GM19239 (cell line): ENCODE measurements at places on chromosomes 4 and X.

DNA sequence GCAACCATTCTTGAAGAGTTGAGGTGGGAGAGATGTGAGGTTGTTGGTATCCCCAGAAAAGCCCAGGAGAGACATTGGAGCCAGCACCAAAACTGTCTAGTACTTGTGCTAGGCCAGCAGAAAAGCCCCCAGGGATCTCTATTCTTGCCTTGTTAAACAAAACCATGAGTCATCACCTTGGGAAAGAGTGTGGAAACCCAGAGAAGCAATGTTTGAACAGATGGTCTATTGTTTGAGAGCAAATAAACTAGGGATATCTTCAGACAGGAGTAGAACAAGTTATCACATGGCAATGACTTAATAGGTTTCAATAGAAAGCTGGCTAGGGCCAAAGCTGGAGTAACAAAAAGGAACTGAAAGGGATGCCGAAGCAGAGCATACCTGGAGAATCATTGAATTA lies 195.7 kb upstream of the CASK start:
- DNase-seq = no peak

GRCh38 chrX:47593522-47593921 lies 11.3 kb downstream of the TIMP1 start:
- DNase-seq = no peak

- DNase-seq = no peak
These were observed 624.4 kb upstream of the ACTRT1 start for GRCh38 chrX:128676651-128677050.

DNA sequence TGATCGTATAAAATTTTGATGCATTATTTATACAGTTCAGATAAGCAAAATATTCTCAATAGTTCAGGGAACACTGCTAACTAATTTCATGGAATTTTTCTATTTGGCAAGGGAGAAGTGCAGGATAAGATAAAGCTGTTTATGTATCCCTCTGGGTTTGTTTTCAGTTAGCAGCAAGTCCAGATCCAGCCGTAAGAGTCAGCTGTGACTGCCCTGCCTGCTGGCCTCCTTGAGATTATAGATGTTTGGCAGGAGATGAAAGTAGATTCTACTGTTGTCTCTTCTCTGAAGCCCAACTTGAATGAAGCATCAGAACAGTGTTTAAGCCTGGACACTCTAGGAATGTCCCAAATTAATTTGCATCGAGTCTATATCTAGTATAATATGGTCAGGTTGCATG lies 29.5 kb downstream of the ANTXR2 start:
- no peak for DNase-seq

GRCh38 chrX:46236411-46236810 lies 308.8 kb downstream of the ZNF674 start:
- DNase-seq = no peak

DNA sequence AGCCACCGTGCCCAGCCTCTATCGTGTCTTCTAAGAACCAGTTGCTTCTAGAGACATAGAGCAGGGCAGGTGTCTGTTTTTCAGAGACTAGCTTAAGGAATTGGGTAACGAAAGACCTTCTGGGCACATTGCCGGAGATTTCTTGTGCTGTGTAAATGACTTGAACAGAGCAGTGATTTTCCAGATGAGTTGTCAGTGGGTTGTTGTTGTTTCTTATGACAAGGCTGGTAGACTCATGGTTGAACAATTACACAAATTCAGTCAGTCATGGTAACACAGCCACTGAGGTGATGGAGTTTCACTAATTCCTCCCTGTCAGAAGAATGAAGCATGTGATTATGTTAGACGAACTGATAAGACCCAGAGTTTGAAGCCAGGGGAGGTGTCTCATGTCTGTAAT lies 20.5 kb upstream of the DDX3X start:
- no peak for DNase-seq

DNA sequence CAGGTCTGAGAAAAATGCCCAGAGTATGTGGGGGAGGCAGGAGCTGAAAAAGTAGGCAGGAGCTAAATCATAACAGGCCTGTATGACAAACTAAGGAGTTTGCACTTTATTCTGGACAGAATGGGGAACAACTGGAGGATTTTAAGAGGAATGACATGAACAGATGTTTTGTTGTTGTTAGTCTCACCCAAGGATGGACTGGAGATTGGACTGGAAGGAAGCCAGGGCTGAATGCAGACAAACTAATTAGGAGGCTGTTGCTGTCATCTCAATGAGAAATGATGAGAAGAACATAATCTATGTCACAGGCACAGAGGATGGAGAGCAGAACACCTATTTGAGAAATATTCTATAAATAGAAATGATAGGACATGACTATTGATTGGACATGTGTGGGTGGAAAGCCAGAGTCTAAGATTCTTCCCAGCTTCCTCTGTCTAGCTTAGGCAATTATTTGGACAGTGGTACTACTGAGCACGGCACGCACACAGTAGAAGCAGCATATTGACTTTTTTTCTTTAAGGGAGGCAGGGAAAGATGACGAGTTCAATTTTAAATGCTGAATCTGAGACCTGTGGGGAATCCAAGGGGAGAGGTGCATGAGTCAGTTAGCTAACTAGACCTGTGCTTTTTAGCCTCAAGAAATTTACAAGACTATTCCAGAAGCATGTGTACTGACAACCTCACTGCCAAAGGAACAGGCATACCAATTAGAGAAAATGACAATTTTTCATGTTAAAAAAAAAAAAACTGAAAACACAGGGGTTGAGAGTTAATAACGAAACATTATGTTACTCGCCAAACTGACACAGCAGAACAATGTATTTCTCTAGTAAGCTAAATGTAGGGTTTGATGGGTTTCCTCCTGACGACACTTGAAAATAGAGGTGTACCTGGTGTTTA lies 963 bp upstream of the USO1 start:
- no peak for DNase-seq

- DNase-seq = no peak
These were observed 86.5 kb upstream of the ZIC3 start for GRCh38 chrX:137479386-137479785.

DNA sequence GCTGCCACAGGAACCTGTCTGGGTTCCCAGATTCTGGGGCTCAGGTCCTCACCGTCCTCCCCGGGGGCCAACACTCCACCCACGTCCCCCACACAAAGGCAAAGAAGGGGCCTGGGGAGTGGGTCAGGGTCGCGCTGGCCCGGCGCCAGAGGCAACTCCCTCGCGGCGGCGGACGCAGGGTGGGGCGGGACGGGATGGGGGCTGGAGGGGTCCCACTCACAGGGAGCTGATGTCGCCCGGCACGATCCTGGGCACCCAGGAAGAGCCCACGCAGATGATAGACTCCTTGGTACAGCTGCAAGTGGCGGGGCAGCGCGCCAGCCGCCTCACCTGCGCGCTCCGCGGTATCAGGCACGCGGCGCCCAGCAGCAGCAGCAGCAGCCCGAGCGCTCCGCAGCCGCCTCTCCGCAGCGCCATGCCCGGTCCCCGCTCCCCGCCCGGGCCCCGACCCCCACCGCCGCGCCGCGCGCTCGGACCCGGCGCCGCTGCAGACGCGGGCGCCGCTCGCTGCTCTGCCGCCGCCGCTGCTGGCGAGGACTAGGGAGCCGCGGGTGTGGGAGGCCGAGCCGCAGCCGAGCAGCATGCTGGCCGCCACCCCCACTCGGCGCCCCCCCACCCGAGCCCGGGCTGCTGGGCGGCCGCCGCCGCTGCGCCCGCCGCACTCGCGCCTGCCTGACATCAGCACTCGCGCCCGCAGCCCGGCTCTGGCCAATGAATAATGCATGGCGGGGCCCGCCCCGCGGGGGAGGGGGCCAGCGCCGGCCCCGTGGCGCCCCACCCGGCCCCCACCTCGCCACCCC lies at the start of gene LGI2:
Gene LGI2 (minus strand): TSS at position 670 of the 800 bp plus-strand sequence. CDS start 253 bp downstream, at position 417.
- no peak for DNase-seq

- DNase-seq = no peak
These were observed 54.8 kb downstream of the TLL1 start for GRCh38 chr4:165927815-165928214.

DNA sequence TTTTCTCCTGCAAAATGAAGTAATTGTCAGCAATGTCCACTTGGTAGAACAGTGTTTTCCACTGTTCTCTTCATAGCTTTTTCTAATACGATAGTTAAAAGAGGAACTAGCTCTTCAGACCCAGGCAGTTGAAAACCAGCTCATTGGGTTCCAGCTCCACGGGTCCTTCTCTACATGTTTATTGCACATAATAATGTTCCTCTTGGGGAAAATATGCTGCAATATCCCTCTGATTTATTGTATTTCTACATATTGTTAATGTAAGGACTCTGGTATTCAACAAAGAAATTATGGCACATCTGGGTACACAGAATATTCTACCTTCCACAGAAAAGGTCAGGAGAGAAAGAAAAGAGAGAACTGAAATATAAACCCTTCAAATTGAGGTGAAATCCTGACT lies 473.4 kb downstream of the TRIML1 start:
- DNase-seq = no peak

- no peak for DNase-seq
These were observed 410.9 kb upstream of the CT83 start for GRCh38 chrX:116873671-116874070.

- DNase-seq = no peak
These were observed 22.2 kb downstream of the TMPRSS11E start for GRCh38 chr4:68469482-68469881.

- no peak for DNase-seq
These were observed 66.9 kb downstream of the TAB3 start for GRCh38 chrX:30822068-30822681.

GRCh38 chr4:14652522-14652921 lies 349.8 kb upstream of the CPEB2 start:
- no peak for DNase-seq

DNA sequence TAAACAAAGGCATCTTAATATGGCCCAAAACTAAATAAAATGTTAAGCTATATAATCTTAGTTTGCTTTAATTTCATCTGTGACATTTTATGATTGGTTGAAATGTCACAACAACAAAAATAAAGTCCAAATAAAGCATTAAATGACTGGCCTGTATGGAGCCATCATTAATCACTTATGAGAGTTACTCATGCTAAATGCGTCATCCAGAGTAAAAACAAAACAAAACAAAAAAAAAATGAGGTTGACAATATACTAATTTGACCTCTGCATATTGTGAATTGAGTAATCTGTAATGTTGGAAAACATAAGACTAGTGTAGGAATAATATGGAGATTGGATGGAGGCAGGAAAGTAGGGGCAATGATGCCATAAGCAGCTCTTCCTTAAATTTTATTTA lies 139.7 kb downstream of the MAPK10 start:
- no peak for DNase-seq

DNA sequence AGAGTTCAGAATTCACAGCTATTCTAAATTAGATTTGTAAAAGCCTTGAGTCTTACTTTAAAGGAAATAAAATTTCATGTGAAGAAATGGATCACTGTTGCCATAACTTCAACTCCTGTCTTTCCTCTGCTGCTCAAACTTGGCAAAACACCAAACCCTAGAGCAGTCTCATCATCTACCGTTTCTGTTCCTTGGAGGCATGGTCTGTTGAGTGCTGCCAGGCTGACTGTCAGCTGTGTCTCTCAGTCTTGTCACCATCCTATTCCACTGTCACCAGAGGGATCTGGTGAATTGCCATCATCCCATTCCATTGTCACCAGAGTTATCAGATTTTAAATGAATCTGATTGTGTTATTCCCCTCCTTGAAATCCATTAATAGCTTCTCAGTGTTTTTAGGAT lies 55.6 kb downstream of the STIM2 start:
- DNase-seq = no peak

GRCh38 chrX:39030636-39031035 lies 229.4 kb downstream of the MID1IP1 start:
- DNase-seq = no peak

DNA sequence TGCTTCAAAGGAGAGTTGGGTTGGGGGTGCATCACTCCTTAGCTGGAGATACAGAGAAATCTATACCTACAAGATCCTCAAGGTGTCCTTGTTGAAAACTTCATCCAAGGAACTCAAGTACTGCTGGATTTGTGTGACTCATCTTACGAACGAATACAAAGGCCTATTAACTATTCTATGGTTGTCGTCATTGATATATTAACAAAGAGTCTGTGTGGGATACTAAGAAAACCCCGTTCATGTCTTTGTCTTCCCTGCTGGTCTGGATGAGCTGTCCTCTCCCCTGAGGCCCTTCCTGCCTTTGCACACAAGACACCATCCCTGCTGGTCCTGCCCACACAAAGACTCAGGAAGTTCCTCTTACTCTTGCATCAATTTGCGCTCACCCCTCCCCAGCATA lies 54.9 kb upstream of the IRF2 start:
- no peak for DNase-seq

DNA sequence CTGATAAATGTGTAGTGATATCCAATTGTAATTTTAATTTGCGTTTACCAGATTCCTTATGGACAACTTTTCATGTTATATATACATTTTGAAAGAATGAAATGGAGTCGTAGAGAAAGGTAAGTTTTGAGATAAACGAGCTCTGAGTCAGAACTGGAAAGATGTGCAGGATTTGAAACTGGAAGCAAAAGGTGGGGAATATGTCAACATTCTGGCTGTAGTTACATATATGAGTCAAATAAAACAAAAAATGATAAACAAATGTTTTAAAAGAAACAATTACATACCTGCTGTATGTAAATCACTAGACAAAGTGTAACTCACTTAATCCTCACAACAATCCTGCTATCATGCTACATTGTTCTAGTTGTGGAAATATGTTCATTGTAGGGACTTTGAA lies 84.0 kb downstream of the LPAR4 start:
- no peak for DNase-seq

- no peak for DNase-seq
These were observed 11.3 kb upstream of the CHRNA9 start for GRCh38 chr4:40323866-40324265.

DNA sequence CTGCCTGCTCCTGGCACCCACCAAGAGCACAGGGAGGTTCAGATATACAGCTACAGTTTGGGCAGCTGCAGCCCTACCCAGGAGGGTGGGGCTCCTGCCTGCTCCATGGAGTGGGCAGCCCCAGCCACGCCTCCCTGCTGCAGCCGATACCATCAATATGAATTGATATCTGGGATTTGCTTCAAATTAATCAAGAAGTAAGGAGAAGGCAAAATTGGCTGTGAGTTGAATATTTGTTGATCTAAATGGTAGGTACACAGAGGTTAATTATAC lies 31.2 kb upstream of the ZNF280C start:
- no peak for DNase-seq

GRCh38 chrX:136587532-136587931 lies 55.5 kb downstream of the VGLL1 start:
- no peak for DNase-seq

DNA sequence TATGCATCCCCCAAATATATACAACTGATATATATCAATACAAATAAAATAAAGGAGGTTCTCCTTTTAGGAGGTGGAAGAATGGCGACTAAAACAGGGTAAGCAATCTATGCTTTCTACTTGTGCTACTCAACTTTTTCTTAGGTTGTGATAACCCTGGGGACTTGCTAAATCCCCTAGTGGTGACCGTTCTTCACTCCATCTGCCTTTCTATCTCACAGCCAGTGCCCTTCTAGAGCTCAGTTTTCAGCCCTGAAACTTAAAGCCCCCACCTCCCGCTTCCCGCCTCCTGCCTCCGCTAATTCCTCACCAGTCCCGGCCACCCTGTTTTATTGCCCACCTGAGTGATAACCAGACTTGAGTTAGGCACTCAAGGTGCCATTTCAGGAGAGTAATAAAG lies 15.5 kb upstream of the ESX1 start:
- no peak for DNase-seq

GRCh38 chr4:2077537-2078460 lies 18.7 kb downstream of the NAT8L start:
- no peak for DNase-seq
